ENCODE measurements at places on chromosomes 6 and 20.

GRCh38 chr6:44012078-44012493 is 115.2 kb downstream of the MRPL14 start:
- DNase-seq = no peak

DNA sequence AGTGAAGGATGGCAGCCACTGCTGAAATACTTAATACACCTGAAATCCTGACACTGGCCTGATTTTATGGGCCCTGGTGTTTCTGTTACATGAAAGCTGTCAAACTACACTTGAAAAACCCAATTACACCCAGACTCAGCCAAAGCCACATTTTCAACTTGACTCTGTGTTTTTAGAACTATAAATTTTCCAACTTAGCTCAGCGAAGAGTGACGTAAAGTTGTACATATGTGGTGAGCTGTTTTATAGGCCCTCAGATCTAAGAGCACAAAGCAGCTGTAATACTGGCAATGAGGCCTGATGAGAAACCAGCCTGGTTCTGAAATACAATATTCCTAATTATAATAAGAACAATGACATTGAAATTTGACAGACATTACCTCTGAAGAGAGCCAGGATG is 18.6 kb downstream of the SCML4 start:
- no peak for DNase-seq

- no peak for DNase-seq
These were observed 90.0 kb downstream of the SASH1 start for GRCh38 chr6:148432462-148433195.

- DNase-seq = no peak
These were observed 22.3 kb downstream of the CNKSR3 start for GRCh38 chr6:154488248-154488593.

- DNase-seq = no peak
These were observed 20.2 kb downstream of the RIPK1 start for GRCh38 chr6:3088446-3088845.

- DNase-seq = no peak
These were observed 245.0 kb upstream of the QKI start for GRCh38 chr6:163169521-163169920.

DNA sequence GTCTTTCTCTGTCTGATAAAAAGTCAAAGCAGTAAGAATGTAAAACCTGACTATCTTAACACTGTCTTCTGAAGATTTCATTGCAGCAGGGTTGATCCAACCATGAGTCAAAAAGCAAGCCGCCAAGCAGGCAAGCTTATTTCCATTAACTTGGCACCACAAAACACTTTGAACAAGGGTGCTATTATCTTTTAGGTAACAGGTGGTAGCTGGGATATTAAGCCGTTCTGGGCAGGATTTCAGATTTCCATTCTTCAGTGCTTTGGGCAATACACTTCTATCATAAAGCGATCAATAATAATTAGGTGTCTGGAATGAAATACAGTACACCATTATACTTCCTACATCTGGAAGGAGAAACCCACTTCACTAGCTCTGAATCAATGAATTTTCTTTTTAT is 181.9 kb downstream of the TBC1D7 start:
- no peak for DNase-seq

DNA sequence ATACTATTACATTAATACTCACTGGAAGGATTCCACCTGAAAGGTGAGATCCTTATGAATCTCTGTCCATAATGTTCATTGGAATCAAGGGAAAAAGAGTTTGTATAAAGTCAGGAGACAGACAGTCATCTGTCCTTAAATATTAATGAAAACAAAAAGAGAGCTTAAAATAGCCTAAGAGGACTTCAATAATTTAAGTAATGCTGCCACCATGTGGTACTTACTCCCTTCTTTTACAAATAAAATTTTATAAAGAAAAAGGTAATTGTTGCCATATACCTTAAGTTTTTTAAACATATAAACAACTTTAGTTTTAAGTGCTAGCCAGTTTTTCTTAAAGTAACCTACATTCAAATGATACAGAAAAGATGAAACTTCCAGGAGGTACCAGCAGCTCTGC is 5.1 kb downstream of the BLOC1S5 start:
- no peak for DNase-seq

GRCh38 chr6:148932208-148932607 is 185.4 kb downstream of the UST start:
- DNase-seq = no peak

- DNase-seq = peak; percentile 90
These were observed 36.9 kb downstream of the HFE start for GRCh38 chr6:26123947-26124780.

GRCh38 chr6:72262254-72262653 is 359.6 kb upstream of the KCNQ5 start:
- DNase-seq = no peak

DNA sequence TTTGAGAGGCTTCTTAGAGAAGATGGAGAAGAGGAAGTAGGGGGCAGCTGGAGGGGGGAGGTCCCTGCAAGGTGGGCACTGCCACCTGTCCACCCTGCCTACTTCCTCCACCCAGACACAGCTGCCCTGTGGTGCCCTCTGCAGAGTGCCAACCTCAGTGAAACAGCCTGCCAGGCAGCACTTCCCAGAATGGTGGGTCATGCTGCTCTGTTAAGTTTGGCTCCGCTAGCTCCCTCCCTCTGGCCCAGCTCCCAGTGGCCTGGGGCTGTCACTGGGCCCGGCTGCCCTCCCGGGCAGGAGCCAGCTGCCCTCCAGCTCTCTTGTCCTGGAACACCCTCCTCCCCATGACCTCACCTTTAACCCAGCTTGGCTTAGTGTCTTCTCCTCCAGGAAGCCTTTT is 5.1 kb upstream of the EPB41L1 start:
- no peak for DNase-seq

DNA sequence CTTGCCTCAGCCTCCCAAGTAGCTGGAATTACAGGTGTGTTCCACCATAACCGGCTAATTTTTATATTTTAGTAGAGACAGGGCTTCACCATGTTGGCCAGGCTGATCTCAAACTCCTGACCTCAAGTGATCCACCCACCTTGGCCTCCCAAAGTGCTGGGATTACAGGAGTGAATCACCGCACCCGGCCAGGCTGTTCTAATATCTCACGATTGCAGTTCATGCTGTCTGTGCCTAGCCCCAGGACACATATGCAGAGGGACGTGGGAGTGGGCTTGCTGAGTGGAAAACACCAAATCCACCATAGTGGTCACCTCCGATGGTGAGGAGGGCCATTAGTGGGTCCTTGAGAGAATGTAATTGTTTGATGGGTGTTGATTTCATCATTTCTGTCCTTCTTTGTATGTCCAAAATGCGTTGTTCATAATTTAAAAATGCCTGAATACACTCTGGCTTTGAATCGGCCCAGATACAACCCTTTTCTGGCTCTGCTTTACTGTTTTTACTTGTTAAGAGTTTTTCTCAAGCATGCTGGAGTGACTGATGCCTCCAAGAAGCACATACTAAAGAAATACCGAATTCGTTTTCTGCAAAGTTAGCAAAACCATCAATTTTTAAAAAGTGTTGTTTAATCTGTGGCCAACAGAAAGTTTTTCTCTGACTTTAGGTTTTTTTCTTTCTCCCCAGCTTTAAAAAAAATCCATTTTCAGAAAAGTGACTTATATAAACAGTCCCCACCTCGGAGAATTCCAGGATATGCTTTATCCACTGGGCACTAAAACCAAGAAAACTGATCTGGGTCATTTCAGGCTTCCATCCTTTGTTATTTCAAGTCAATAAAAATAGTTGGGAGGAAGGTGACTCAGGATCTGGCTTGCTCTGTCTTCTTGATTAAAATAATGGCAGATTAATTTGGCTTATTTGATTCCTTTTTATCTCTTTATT is 18.8 kb upstream of the RALGAPA2 start:
- DNase-seq = no peak

DNA sequence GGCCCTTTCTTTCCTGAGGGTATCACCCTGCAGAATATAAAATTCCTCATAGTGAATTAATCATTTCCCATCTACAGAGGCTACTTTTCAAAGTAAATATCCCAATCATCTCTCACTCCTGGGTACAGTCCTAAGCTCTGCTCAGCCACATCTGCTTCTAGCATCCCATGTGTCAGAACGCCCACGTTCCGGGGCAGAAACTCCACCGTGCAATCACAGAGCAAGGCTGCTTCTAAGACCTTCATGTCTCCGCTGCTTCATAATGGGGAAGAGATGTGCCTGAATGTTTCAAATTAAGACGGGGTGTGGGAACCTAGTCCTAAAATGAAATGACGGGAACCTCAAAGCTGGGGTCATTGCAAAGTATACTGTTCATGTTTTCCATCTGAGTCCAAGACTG is 208.8 kb upstream of the GMDS start:
- no peak for DNase-seq

- no peak for DNase-seq
These were observed 57.7 kb downstream of the DHX35 start for GRCh38 chr20:39019805-39020325.

- no peak for DNase-seq
These were observed 697.5 kb downstream of the PRKN start for GRCh38 chr6:162029873-162030576.

DNA sequence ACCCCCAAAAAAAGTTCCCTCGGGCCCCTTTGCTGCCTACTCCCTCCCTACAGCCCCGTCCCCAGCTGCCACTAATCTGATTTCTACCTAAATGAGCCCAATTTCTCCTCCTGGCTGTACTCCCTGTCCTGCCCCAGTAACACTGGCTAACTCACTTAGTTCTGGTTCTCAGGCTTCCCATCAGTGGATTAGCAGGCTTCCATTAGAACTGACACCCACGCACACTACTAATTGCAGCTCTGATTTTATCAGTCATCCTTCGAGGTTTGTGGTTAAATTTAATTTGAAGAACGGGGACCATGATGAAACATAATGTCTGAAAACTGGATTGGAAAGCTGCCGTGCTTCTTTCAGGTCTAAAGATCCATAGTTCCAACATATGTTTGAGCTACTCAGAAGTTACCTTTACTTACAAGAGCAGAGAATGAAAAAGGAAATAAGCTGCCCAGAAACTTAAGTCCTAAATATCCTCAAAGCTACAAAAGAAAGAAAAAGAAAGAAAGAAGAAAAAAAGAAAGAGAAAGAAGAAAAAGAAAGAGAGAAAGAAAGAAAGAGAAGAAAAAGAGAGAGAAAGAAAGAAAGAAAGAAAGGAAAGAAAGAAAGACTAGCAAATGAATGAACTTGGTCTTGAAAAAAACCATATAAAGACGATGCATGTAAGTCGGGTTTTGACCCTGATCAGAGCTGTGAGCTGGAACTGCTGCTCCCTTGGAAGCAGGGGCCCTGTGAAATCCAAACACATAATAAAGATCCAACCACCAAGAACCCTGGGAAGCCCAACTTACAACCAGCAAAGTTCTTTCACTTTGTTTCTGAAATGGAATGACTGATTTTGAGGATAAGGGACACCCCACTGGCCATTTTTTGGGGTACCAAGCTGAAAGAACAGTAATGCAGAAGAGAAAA is 51.7 kb downstream of the CNKSR3 start:
- DNase-seq = no peak

GRCh38 chr6:43186706-43187105 is 4.7 kb downstream of the CUL9 start:
- DNase-seq = no peak

DNA sequence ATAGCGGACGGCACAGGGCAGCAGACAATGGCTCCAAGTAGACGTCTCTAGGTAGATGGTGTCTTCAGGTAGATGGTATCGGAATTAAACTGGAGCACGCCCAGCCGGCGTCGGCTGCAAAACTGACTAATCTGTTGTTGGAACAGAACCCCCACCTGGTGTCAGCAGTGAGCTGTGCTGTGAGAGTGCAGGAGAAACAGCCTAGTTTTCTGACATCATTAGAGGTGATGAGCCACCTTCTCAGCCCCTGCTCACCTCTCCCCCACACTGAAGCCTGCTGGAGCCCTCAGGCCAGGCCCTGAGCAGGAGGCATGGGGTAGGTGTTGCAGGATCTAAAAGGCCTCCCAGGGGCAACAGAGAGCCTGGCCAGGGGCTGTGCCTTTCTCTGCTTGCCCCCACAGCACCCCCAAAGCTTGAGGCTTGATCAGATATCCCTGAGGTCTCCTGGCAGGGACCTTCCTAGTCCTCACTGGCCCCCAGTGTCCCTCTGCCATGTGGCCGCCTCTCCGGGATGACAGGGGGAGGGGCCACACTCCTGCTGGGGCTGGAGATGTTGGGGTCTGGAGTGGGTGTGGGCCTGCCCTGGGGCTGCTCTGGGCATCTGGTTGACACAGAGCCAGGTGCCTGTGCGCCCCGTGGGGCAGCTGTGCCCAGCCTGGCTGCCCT is 6.9 kb upstream of the HELZ2 start:
- DNase-seq = no peak

DNA sequence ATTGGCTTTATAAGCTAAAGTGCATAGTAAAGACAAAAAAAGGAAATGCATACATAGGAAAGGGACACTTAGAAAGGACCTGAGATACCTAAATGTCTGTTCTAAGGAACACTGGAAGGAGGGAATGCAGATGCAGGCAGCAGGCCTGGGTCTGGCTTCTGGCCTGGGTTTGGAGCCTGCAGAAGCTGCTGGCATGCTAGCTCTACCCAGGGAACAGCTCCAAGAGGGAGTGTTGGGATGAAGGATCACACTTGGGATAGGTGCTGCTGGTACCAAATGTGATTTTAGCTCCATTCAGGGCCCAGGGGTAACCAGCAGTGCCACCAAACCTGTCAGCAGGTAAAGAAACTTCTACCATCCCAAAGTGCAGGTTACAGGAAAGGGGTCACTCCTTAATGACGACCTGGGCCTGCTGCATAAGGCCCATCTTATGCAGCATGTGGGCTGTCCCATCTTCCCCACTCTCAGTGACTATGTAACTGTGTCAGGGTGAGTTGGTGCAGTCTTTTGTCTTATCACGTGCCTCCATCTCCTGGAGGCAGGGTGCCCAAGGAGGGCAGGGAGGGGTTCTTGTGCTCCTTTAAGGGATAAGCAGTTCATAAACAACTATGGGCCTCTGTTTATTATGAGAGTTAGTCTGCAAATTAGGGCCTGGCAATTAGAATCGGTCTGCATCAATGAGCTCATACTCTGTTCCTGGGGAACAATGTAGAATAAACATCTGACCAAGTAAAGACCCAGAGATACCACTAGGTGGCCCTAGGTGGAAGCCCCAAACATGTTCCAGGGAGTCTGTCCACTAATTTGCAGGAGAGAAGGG is 26.9 kb downstream of the DDX27 start:
- DNase-seq = no peak

- no peak for DNase-seq
These were observed 27.3 kb downstream of the PTK7 start for GRCh38 chr6:43103253-43103876.

DNA sequence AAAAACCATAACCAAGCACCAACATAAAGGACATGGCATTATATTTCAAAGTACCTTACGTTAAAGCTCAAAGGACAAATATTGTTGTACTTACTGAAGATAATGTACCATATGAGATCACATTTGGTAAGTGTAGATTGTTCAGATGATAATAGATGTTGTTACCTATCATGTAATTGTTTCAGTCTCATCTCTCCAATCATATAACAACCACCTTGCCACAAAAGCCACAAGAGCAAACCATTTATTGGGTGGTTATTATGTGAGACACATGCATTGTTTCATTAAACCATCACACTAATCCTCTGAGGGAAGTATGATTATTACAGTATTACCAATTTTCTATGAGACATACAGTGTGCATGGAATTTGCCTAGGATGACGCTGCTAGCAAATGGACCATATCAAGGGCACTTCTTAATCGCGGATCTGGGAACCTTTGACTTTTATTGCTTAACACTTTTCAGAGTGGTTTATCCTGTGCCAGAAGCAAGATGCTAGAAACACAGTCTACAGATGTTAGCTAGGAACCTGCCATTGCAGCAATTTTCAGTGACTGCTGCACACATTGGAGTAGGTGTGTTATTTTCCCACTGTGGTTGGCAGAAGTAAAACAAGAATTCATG is 149.8 kb upstream of the AKIRIN2 start:
- no peak for DNase-seq

Data from NCI-H1930 (cell line).